ENCODE measurements at places on chromosomes 6 and 20.

DNA sequence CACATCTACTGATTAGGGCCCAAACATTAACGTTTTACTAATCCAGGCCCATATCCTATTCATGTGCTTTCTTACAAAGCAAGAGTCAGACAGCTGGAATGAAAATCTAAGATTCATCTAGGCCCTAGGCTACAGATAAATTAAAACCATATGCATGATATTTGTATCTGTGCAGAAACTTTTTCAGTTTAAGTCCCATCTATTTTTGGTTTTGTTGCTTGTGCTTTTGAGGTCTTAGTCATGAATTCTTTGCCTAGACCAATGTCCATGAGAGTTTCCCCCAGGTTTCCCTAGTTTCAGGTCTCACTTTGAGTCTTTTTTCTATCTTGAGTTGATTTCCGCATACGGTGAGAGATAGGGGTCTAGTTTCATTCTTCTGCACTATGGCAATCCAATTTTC, 20.2 kb downstream of the ADNP start:
- no peak for DNase-seq

DNA sequence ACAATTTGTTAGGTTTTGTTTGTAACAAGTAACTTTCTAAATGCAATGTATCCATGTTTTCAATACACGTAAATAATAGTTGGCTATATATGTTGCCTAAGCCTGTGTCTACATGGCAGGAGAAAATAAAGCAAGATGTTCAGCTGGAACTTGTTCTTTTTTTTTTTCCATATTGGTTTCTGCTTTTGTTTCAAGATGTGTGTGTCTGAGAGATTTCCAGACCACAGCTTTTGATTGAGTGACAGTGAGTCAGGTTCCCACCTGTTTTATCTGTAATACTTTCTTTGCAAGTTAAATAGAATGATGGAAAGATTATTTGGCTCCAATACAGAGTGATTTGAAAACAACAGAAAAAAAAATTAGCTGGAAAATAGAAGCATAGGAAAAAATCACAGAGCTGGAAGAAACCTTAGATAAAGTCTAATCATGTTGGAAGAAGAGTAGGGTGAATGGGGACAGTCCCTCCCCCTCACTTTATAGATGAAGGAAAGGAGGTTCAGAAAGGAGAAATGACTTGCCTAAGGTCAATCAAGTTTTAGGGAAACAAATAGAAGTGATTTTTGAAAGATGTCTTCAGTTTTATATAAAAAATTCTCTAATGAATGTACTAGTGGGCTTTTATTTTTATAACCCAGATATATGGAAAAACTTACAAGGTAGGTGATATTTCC, 150.9 kb upstream of the STMND1 start:
- DNase-seq, result no peak

DNA sequence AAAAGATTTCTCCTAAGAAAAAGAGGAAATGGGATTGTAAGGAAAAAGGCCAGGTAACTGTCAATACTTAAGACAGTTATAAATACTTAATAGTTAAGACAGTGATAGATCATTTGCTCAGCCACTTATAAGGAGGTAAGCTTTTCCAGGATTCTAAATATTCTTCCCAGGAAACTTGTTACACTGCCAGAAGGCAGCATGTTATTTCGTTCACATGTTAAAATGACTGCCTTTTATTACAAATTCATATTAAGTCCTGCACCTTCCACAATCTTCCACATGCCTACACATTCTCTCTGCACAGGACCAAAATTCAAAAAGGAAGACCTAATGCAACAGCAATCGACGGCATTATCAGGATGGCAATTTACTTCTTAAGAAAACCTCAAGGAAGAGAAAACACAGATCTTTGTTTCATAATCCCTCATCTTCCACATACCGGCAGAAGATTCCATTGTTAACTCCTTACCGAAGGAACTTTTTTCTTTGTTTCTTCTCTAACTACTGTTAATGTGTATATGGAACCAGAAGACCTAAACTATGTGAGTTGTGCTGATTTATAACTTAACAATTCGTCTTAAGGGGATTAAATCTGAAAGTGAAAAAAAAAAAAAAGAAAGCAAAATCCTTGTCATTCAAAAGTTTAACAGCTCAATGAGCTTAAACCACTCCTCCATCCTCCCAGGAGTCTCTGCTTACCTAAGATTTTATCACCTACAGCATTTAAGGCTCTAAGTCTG, 799 bp downstream of the TAAR2 start:
- DNase-seq, result no peak

- DNase-seq, result no peak
These were observed 1112.3 kb upstream of the CITED2 start for GRCh38 chr6:140486450-140487361.

DNA sequence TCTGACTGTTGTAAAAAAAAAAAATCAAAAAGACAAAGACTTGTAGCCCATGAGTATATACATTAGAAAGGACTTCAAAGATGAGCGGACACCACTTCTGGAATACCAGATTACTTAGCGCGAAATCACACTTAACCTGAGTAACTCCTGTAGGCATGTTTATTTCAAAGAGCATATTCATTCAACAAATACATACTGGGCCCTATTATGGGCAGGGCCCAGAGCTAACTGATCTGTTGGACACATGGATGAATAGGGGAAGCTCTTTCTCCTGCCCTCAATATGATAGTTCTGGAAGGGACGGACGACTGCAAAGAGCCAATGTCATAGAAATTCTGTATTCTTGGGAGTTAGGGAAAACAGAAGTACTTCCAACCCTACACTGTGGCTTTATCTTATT, 12.3 kb downstream of the MAN1A1 start:
- DNase-seq, result no peak

DNA sequence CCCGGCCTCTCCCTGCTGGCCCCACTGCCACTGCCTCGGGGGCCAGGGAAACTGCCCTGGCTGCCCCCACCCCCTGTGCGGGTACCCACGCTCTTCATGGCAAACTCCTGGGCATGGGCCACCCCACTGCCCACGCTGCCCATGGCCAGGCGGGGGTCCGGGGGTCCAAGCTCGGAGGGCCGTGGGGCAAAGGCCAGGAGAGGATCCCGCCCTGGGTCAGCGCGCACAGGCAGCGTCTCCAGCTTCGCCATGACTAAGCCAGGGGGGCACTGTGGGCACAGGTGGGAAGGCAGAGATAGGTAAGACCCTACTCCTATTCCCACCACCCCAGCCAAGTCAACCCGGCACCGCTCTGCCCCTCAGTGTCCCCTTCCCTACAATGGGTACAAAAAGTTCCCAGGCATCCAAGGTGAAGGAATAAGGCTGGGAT, 6.4 kb downstream of the LZTS3 start:
- no peak for DNase-seq

DNA sequence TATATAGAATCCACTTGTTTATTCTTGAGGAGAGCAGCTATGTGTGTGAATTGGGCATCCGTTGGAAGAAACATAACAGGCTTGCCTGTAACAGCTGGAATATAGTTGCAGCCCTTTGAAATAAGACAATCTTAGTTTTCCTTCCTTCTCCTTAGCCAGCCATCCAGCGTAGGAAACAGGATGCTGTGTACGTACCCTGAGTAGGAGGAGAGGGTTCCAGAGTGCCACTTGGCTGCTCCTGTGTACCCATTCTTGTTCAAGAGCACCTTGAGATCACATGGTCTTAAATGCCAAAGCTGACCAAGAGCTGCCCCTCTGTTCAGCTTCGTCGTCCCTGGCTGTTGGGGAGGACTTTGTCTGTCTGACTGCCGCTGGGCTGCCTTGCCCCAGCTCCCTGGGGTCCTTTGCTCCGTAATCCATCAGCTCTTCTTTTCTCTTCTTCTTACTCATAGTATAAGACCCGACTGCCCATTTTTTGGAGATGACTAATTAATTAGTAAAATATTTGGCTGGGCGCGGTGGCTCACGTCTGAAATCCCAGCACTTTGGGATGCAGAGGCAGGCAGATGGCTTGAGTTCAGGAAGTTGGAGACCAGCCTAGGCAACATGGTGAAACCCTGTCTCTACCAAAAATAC, 49.0 kb downstream of the RREB1 start:
- DNase-seq, result no peak

DNA sequence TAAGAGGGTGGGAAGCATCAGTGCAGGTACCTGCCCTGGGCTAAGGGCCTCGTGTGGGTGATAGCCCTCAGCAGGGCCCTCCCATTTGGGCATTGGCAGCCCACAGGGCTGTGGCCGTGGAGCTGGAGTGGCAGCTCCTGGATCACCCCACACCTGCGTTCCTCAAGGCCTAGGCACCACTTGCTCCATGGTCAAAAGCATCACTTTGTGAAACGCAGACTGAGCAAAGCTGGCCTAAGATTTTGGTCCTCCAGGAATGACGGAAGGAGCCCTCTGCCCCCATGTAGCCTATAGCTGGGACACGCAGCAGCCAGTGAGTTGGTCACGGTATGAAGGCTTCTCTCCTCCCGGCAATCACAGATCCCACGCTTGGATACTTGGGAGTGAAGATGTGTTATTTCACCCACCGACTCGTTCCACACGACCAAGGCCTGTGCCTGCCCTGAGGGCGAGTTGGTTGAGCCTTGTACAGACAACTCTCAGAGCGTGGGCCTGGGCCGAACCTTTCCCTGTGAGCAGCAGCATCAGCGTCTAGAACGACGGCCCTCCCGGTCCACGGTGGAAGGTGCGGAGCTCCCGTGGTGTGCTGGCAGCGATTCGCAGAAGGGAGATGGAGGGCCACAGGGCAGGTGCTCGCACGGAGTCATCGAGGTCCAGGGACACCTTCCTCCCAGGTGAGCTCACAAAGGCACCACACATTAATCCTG, 39.7 kb downstream of the THBS2 start:
- no peak for DNase-seq

GRCh38 chr6:150534553-150534952, 65.1 kb upstream of the PLEKHG1 start:
- no peak for DNase-seq

- no peak for DNase-seq
These were observed 18.7 kb upstream of the PXDC1 start for GRCh38 chr6:3770023-3770720.

GRCh38 chr6:30169658-30170614, 6.6 kb downstream of the TRIM15 start:
- DNase-seq, result no peak

GRCh38 chr6:30813631-30814145, 69.3 kb upstream of the IER3 start:
- DNase-seq, result no peak

GRCh38 chr6:11522812-11523605, 14.5 kb upstream of the TMEM170B start:
- DNase-seq, result no peak

- no peak for DNase-seq
These were observed 71.1 kb upstream of the THEMIS start for GRCh38 chr6:127971945-127972391.

- DNase-seq, result no peak
These were observed 271.2 kb downstream of the PRL start for GRCh38 chr6:22025468-22026163.

DNA sequence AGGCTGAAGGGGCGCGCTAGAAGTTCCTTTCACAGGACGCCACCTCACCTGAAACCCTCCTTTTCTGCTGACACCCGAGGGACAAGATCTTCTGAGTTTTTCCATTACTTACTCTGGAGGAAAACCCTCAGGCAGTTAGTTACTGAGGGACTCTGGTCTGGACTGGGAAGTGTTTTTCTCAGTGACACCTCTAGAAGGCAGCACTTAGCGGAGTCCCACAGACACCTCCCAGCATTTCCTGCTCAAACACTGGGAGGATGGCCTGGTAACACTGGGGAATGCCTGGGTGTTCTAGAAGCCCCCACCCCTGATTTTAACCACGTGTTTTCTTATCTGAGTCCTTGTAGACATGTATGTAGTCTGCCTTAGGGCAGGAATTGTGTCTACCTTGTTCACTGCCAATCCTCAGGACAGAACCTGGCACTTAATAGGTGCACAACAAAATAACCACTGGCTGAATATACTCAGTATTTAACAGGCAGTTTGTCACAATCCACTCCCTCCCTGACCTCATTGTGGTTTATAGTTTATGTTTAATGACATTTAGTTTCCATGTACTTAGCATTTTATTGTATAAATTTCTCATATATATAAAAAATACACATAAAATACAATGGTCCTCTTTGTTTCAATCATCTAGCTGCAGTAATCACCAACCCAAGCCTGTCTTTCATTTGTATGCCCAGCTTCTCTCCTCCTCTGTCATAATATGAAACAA, 4.8 kb downstream of the GSTA3 start:
- DNase-seq, result no peak

GRCh38 chr20:57053067-57053466, 213.4 kb downstream of the BMP7 start:
- DNase-seq, result no peak
